Activated naive CD4-positive, alpha-beta T cell treated with Interleukin-2 at 50 U/mL for 16 hours (primary cell): ENCODE measurements at places on chromosomes 6 and 20.

DNA sequence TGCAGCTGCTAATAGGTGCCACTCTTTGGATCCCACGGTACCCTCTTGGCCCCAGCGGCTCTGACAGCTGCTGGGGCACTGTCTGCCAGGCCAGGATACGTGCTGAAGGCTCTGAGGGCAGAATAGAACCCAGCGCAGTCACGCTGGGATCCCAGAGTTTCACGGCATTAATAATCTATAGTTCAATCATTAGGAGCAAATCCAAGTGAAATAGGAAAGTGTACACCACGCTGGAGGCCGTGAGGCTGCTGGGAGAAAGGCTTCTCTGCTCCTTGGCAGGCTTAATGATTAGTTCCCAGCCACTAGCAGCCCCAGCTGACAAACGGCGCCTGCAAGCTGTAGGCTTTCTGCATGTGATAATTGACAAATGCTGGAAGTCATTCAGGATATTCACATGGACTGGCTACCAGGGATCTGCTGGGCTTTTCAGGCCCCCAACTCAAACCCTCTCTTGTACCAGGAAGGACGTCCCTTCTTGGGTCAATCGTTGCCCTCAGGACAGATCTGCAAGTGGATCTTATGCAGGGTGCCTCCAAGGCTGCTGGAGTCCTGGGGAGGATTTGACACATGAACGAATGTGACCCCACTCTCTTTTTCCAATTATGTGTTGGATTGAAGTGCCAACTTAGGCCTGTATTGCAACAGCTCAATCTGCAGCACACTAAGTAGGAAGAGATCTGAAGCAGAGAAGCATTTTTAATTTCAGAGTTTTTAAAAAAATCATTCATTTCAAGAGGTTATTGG, 50.1 kb upstream of the INSM1 start:
- DNase-seq = no peak

DNA sequence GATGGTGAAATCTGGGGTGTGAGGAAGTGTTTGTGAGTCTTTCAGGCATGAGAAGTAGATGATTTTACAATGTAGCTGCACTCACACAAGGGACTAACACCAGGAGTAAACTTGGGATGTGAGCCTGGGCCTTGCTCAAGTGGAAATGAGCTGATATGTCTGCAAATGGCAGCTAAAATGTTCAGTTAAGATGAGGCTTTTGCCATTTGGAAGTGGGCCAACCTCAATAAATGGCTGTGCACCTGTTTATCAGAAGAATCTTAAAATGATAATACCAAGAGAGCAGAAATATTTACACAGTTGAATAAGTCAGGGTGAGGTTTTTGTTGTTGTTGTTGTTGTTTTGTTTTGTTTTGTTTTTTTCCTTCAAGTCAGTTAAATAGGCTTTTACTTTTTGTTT, 25.7 kb upstream of the KLHL31 start:
- DNase-seq = no peak

GRCh38 chr6:139732451-139732850, 358.0 kb upstream of the CITED2 start:
- DNase-seq = no peak

DNA sequence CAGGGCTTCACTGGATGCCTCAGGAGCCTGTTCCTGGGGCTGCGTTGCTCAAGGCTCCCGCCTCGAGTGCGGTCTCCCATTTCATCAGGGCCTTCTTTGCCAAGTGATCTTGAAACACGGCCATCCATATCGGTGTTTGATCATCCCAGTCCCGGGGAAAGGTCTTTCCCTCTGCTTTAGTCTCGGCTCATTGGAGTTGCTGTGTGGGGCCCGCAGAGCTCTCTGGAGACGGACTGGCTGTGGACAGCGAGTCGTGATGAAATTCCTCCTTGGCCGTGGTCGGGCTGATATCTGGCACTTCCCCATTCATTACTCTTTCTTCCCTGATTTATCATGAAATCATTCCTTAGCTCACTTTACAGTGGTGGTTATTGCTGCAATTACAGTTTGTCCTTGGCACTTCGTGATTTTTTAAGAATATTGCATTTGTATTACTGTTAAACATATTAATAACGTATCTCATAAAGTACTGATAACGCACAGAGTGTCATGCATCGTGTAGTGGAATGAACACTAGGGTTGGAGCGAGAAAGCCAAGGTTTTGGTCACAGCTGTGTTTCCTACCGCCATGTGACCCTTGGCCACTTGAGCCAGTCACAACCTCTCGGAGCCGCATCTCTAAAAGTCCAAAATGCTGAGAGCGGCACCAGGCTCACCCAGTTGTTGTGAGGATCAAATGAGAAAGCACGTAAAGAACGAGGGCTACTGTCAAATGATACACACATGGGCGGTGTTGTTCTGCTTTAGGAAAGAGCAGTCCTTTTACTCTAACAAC, 71.8 kb downstream of the MTHFD1L start:
- no peak for DNase-seq

- DNase-seq = no peak
These were observed 256.3 kb downstream of the CD83 start for GRCh38 chr6:14373648-14374437.

- DNase-seq = no peak
These were observed 636.0 kb downstream of the MMUT start for GRCh38 chr6:48826901-48827701.

DNA sequence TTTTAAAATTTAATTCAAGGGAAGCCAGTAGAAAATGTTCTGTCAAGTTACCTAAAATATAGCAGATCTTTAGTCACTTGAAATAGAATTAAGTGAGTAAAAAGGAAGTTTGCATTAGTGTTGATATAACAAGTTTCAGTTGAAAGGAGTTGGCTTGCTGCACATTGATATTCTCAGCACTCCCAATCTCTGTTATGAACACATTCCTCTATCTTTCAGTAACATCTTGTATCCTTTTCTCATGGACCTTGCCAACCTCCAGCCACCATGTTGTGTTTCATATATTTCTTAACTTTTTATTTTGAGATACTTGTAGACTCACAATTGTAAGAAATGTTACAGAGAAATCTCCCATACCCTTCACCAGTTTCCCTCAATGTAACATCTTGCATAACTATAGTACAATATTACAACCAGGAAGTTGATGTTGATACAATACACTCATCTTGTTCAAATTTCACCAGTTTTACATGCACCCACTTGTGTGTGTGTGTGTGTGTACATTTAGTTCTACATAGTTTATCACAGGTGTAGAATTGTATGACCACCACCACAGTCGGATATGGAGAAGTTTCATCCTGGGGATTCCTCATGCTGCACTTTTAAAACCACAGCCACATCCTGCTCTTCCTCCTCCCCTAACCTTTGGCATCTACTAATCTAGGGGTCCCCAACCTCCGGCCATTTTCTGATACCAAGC, 20.2 kb upstream of the PAQR8 start:
- no peak for DNase-seq

- no peak for DNase-seq
These were observed 139.6 kb downstream of the KIF6 start for GRCh38 chr6:39585641-39586040.

GRCh38 chr20:3654326-3655130, 8.7 kb downstream of the GFRA4 start:
- no peak for DNase-seq

- DNase-seq = no peak
These were observed 43.5 kb upstream of the NFATC2 start for GRCh38 chr20:51586005-51586440.

DNA sequence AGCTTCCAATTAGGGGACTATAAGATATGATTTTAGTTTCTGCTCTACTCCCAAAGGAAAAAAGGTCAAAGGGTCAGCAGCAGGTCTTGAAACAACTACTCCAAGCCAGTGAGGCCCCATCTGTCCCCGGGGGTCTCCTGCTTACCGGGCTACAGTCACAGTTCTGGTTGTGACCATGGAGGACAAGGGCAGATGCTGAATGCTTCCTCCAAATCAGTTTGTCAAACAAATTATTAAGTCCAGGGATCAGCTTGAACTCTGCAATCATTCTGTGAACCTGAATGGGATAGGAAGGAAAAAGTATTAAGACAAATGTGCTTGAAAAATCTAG, 60.2 kb downstream of the MYH7B start:
- no peak for DNase-seq

DNA sequence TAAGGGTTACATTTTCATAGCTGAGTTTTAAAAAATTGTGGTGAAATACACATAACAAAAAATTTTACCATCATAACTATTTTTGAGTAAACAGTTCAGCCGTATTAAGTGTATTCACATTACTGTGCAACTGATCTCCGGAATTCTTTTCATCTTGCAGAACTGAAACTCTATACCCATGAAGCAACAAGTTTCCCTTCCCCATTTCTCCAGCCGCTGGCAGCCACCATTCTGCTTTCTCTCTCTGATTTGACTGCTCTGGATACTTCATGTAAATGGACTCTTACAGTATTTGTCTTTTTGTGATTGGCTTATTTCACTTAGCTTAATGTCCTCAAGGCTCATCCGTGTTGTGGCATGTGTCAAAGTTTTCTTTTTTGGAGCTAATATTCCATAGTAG, 341.6 kb downstream of the QKI start:
- DNase-seq = no peak

DNA sequence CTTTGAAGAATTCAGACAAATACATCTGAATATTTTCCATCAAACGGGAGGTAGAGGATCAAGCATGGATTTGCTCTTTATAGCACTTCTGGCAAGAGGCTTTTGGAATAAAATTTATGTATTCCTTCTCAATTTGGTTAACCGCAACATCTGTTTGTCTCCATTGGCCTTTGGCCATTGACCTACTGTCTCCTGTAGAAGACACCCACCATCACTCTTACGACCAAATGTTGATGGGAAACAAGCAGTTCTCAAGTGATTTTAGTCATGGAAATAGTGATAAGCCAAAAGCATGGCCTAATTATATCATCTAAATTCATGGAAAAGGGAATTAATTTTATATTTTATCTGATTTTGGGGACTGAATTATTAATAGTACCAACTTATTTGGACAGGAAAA, 591.9 kb downstream of the CD109 start:
- no peak for DNase-seq

DNA sequence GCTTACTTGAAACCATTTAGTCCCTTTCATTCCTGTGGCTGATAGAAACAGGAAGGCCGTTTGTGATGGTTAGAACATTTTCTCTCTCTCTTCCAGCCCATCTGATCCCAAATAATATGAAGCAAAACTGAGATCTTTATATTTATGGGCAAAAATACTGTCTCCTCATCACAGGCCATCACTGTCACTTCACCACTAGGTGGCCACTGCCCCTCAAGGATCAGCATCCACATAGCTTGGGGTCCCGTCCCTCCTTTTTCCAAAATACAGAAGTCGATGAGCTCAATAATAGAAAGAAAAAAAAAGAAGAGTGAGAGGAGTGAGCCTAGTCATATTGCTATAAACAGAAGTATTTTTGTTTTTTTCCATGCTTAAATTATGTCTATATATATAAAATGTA, 46.4 kb upstream of the LAMP5 start:
- no peak for DNase-seq

- DNase-seq = no peak
These were observed 13.2 kb upstream of the CST4 start for GRCh38 chr20:23702021-23702420.

DNA sequence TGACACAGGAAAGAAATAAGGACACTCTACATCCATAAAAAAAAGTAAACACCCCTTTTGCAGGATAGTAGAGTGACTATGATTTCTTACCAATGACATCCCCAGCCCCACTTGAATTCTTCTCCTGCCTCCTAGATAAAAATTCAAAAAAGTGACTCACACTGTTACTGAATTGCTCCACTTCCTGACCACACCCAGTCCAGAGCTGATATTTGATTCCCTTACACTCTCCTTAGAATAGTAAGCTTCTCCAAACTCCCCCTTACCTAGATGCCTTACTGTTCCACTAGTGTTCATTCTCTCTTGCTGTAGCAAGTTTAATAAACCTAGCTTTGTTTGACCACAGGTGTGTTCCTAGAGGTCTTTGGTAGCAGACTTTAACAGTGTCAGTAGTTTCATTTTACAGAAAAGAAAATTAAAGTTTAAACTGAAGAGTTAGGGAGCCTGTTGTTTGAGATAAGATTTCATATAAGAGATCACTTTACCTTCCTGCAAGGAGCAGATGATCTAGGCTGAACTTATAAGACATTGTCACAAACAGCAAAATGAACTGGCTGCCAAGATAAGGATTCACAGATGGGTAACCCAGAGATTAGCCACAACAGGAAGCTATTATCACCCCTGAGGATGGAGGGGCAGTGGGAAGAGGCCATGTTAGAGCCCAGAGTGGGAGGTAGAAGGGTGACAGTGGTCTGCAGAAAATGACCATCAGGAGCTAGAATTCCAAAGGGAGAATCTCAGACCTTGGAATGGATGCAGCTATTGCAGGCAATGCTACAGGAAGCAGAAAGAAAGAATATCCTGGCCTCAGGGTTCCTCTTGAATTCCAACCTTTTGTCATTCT, 28.4 kb upstream of the BTN3A2 start:
- DNase-seq = no peak

GRCh38 chr6:124131779-124132178, 328.1 kb downstream of the NKAIN2 start:
- DNase-seq = no peak

DNA sequence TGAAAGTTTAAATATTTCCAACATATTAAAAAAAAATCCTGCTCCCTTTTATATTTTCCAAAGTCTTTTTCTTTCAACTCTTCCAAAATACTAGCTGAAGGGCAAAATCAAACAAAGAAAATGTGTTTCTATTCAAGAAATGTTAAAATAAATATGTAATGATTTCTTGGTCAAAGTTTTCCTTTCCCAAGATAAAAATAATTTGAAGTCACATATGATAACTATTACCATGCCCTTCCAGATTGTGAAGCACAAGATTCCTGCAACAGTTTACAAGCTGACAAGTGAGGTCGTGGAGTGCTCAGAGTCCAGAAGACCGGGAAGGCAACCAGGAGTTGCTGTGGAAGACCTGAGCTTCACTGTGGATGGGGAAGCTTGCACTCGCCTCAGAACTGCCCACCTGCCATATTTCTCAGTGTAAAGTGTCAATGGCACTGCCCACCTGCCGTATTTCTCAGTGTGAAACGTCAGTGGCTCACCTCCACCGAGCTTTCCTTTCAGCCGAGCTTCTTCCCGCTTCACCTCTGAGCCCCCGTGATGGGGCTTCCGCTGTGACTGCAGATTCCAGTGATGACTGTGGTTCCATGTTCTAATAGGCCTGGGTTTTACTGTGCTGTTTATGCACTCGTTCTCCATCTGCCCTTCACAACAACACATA, 160.5 kb downstream of the THBS2 start:
- no peak for DNase-seq
